ENCODE measurements at places on chromosomes 3 and 15.

- DNase-seq: no peak
Observed at GRCh38 chr3:157075693-157076420, 84.1 kb downstream of the CCNL1 start.

GRCh38 chr3:134029256-134029733 lies 430 bp downstream of the SLCO2A1 start:
- DNase-seq: no peak

DNA sequence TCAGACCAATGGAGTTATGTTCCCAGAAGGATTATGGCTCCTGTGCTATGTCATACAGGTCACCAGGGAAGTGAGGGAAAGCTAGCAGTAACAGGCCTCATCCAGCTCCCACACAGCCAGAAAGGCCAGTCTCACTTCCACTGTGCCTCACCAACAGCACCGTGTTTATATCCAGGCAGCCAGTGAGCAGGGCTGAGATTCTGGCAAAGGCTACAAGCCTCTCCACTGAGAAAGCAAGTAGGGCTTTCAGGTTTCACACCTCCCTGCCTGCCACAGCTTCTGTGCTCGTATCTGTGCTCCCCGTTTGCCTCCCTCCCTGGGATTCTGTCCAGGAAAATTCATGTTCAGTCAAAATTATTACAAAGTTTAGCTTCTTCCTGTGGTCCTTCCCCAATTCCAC lies 14.9 kb upstream of the CFAP20DC start:
- no peak for DNase-seq

GRCh38 chr3:195582947-195583346 lies 793 bp downstream of the APOD start:
- DNase-seq: no peak

GRCh38 chr3:976006-976405 lies 116.8 kb upstream of the CNTN6 start:
- DNase-seq: no peak

- DNase-seq: no peak
Observed at GRCh38 chr3:37909067-37909911, 47.6 kb downstream of the CTDSPL start.

GRCh38 chr15:60528530-60528929 lies 49.6 kb upstream of the ICE2 start:
- DNase-seq: no peak

DNA sequence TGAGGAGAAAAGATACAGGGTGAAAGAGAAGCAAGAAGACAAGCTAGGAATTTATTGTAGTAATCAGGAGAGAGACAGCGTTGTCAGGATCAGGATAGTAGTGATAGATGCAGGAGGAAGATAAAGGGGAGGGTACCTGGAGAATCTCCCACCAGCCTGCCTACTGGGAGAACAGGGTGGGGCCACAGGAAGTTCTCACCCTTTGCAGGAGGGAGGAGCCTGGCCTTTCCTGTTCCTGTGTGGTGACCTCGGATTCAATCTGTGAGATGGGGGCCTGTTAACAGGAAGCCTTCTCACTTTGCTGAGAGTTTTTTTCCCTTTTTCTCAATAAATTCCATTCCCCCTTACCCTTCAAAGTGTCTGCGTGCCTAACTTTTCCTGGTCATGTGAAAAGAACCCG lies 37.6 kb downstream of the GMPS start:
- no peak for DNase-seq

DNA sequence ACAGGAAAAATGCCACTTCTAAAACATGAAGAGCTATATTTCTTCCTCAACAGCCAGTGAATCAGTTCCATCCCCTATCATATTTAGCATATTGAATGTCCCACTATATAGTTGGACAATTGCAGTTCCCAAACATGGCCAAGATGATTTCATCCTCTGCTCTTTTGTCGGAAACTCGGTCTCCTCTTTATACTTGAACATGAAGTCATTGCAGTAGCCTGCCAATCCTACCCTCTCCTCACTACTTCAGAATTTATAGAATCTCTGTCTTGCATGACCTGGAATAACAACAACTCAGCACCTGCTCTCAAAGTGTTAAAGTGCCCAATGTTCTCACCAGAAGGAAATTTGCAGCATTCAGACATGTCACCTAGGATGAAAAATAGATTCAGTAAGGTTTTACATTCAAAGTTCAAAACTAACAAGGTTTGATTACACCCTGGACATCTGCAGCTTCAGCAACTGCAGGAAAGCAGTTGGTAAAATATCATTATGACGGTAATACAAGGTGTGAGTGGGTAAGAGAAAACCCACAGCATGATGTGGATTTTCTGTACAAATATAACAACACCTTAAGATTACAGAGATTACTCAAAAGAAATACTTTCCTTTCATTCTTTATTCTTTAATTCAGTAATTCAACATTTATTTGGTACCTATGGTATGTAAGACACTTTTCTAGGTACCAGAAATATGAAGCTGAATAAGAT lies 52.5 kb downstream of the TP63 start:
- no peak for DNase-seq

DNA sequence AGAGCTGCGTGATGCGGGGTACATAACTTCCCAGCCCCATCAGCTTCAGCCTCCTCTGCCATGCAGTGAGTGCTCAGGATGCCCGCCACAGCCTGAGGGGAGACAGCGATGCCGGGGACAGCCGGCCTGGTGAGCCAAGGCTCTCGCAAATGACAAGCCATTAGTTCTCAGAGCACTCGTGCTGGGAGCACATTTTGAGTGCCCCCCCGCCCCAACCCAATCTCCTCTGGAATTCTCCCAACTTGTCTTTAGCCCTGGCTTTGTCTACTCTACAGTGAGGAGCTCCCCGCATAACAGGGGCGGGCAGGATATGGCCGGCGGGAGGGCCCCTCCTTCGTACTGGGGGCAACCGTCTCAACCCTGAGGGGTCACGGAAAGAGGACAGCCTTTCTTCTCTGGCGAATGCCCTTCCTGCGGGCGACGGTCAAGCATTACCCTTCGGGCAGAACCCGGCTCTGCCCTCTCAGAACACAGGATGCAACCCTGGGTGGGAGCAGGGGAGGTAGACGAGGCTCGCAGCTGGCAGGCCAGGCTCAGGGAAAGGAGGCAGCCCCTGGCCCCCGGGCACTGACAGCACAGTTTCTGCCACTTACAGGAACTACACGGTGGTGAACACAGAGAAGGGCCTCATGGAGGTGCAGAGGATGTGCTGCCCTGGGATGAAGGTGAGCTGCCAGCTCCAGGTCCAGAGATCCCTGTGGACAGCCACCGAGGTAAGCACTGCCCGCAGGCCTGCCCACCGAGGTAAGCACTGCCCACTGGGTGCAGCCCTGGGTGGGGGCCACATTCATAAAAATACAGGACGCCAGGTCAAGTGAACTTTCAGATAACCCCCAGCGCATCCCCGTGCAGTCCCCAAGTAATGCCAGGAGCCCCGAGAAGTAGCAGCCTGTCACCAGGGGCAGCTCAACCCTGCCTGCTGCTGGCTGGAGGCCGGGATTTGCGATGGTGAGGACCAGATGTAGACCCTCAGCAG lies 141.7 kb downstream of the LRRK1 start:
- DNase-seq: no peak

GRCh38 chr15:64333516-64333915 lies 22.5 kb downstream of the CSNK1G1 start:
- DNase-seq: no peak

- DNase-seq: no peak
Observed at GRCh38 chr3:134694946-134695543, 44.2 kb upstream of the KY start.

- DNase-seq: no peak
Observed at GRCh38 chr3:138369151-138369900, 20.9 kb downstream of the MRAS start.

DNA sequence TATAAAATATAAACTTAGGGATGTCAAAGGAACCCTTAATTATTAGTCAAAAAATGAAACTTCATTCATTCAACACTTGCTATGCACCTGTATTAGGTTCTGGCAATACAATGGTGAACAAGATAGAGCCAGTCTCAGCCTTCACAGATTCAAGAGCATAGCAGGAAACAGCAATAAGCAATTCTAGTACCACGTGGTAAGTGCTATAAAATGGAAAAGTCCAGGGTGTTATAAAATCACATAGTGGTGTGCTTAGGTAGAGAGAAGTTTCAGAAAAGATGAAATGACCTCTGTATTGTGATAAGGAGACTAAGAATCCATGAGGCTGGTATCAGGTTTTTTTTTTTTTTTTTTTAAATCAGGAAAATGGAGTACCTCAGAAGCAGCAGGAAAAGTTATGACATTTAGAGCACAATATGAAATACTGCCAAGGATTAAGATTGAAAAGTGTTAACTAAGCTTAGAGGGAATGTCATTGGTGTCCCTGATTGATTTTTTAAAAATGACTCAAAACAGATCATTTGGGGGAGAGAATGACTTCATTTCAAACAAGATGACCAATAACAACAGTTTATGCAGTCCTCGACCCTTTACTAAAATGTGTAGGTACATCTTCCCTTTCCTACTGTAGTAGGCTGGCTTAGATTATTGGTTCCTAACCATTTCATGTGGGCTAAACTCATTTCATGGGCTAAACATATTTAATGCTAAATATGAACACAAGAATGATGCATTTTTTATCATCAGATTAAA lies 5.0 kb downstream of the TOMM70 start:
- DNase-seq: no peak

DNA sequence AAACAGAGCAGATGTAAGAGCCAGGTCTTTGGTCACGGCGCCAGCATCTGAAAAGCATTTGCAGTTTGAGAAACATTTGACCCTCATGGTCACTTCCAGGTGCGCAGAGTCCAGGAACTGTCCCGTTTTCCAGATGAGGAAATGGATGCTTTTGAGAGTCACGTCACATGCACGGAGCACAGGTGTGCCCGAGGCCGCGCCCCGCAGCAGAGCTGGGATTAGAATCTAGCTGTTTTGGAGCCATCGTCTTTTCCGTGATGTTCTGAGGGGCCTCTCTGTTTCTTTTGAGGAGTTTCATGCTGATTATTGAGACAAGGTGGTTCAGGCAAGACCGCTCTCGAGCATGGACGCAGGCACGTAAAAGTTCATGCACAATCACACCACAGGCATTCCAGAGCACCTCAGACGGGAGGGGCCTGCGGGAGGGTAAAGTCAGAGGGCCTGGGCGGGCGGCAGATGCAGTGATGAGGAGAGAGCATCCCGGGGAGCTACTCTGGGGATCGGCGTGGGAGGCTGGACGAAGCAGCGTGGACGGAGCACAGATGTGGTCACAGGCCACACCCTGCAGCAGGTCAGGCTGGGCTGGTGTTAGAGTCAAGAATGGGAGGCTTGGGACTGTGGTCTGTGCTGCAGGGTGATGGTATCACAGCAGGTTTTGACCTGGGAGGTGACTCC lies 139.2 kb upstream of the MEF2A start:
- DNase-seq: no peak

GRCh38 chr3:156579427-156579851 lies 24.5 kb upstream of the SSR3 start:
- DNase-seq: no peak

DNA sequence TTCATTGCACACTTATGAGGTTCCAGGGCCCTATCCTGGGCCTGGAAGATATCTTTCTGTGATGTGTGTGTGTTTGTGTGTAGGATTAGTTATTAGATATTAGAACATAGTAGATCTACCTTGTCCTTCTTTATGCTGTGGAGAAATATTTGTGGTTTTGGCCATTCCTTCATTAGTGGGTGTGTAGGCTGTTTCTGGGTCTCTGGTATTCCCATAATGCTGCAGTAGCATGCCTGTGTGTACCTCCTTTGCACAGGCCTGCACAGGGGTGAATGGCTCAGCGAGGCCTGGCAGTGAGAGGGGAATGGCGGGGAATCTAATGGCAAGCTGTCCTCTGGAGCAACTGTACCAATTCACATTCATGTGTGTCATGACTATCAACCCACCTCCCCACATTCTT lies 125.8 kb upstream of the MRPS22 start:
- no peak for DNase-seq

DNA sequence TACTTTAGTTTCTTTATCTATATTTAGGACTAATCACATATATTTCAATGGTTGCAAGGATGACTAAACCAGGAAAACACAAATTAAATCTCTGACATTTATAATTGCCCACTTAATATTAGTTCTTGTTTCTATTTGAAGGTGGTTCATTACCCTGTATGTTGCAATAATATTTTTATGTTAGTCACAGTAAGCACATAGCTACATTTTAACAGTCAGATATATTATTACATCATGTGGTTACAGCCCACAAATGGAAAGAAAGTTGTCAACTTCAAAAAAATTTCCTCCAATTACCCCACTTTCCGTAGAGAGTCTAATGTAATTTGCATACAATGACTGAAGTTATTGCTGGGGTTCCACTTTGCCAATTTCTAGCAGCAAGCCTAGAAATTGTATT lies 114.6 kb downstream of the TUSC7 start:
- no peak for DNase-seq

DNA sequence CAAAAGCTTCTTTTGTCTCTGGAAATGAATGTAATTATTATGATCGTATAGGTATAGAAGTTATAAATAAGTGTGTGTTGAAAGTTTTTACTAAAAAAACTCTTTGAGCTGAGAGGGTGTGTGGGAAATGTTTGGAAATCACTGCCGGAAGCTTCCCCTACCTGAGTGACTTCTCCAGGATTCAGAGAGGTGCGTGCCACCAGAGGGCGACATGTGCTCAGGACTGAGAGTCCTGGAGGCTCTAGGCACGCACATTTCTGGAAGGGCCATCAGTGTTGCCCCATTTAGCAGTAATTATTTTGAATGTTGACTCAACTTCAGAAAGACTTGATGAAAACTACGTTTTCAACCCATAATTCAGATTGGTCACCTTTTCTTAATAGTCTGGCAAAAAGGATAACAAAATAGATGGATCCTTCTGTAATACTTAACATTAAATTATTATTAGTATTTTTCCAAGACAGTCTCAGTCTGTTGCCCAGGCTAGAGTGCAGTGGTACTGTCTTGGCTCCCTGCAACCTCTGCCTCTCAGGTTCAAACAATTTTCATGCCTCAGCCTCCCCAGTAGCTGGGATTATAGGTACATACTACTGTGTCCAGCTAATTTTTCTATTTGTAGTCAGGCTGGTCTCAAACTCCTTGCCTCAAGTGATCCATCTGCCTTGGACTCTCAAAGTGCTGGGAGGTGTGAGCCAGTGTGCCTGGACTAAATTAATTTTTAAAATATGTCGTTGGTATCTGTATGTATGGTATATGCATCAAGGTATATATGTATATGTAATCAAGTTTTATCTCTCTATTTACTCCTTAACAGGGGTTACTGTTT lies 34.5 kb downstream of the GPR171 start:
- peak; percentile 59 for DNase-seq

DNA sequence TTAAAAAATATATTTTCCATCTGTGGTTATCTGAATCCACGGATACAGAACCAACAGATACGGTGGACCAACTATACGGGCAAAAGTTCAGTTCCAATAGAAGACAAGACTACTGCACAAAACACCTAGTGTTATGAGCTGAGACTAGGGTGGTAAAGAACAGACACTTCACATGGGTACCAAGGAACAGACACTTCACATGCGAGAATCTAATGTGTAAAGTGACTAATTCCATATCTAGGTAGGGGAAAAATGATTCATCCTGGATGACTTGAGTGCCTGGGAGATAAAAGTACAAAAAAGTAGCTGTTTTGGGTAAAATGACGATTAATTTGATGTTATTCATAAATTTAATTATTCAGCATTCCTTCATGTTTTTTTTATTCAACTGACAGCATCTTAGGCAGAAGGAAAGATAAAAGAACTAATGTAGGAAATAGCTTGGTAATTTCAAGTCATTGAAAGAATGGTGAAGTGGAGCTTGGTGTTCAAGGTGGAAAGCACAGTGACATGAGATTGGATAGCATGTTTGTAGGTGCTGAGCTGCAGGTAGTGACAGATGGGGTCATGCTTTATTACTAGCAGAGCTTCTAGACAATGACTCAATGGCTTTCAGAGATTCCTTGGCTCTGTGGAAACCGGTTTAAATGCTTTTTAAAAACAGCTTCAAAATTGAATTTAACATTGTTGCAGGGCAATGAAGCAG lies 5.2 kb downstream of the CD200 start:
- no peak for DNase-seq

GRCh38 chr15:63069616-63070090 lies 27.1 kb downstream of the TPM1 start:
- DNase-seq: no peak

Data from hepatic stellate cell (primary cell).